ENCODE measurements at places on chromosomes 6 and 20.
A peak's percentile ranks its signal among the peaks of the same experiment; 100 is the strongest.

- DNase-seq: no peak
Measured at GRCh38 chr6:145544041-145544440, 191.3 kb downstream of the EPM2A start.

- no peak for DNase-seq
Measured at GRCh38 chr20:36818861-36819260, 45.3 kb upstream of the DSN1 start.

DNA sequence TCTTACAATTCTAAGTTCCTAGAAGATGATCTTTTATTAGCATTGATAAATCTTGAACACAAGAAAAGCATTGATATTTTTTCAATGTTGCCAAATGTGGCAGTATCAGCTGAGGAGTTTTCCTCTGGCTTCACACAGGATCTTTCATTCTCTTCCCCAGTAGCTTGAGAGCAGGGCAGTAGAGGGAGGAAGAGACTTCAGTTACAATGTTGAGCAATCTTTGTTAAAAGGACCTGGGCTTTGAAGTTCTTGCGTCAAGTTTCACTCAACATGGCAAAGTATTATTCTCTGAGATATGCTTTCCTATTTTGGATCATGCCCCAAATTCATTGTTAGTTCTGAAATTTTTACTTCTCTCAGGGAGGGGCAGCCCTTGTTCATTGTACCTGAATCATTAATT, 238.0 kb downstream of the COL12A1 start:
- DNase-seq: no peak

DNA sequence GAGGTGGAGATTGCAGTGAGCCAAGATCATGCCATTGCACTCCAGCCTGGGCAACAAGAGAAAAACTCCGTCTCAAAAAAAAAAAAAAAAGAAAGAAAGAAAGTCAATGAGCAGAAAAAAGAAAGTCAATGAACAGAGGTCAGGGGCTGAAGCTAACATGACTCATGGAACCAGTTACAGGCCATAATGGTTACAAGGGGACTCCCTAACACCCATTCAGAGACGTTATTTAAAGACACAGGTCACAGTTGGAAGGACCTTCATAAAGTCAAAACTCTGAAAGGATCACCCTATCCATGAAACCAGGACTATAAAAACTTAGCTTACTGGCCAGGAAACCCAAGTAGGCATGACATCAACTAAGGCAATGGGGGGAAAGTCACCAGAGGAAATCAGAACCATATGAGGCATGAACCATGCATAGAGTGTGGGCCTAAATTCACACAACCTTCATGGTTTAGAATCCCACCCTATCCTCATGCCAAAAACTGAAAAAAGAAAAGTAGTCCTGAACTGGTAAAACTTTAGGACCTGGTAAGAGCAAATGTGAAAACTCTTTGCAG, 18.2 kb downstream of the FBXL4 start:
- DNase-seq: no peak

DNA sequence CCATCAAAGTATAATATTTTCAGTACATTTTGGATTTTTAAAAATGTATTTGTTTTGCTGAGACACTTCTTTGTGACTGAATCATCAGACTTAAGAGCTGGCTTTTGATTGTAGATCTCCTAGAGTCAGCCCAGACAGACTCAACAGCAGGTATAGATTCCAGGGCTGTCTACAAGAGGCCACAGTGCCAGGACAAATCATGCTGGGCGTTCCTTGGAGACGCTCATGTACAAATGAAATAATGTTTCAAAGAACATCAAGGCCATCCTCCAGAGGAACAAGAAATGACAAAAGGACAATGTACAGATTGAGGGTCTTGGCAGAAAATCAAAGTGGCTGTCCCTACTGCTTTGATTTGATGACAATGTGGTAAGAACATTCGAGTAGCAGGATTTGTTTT, 369.3 kb downstream of the GRIK2 start:
- DNase-seq: no peak

DNA sequence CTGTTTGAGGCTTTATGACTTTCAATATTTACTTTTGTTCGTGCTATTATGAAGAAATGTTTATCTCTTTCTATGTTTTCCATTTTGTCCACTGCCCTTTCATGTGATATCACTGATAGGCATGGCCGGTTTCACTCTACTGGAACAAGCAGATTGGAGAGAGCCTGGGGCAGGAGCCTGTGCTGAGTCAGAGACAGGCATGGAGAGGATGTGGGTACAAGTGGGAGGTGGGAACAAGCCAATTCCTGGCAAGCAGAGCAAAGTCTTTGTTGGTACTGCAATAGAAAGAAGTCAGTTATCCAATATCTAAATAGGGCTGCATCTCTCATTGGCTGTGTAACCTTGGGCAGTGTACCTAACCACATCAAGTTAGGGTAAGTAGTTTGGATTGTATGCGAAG, 545.6 kb upstream of the MAP3K7 start:
- no peak for DNase-seq

- no peak for DNase-seq
Measured at GRCh38 chr6:5677219-5678000, 329.3 kb downstream of the NRN1 start.

GRCh38 chr6:7787731-7788130, 61.8 kb downstream of the BMP6 start:
- no peak for DNase-seq

DNA sequence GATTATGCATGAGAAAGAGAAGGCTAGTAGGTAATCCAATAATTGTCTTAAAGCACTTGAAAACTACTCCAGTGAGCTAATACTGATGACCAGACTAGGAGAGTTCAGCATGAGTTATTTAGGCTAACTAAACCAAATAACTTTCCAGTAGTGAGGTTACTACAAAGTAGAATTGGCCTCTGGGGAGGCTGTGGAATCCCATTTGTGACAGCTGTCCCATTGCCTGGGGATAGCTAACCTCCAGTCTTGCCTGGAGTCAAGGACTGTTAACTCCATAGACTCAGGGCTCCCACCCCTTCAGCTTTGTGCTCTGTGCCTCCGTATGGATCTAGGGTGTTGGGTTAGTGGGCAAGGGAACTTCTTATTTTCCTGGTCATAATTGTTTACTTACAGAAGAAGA, 51.0 kb downstream of the KCNQ5 start:
- no peak for DNase-seq

GRCh38 chr6:91281901-91282300, 695.0 kb upstream of the MAP3K7 start:
- DNase-seq: no peak

- peak; percentile 64 for DNase-seq
Measured at GRCh38 chr20:63639093-63639975, 12.4 kb upstream of the GMEB2 start.

DNA sequence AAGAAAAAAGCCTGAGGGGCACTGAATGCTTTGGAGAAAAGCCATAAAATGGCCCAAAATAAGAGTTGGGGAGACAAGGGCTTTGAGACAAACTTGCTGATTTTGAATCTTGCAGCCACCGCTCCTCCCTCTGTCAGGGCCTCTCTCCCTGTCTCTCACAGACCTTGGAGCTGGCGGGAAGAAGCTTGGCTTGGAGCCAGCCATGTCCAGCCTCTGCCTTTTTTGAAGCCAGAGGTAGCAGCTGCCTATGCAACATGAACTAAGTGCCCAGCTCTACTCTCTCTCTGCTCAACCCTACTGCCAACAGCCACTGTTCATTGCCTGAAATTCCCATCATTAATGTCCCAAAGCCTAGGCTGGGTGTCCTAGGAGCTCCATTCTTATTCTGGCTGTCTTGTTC, 63.7 kb upstream of the CTNNBL1 start:
- DNase-seq: no peak

DNA sequence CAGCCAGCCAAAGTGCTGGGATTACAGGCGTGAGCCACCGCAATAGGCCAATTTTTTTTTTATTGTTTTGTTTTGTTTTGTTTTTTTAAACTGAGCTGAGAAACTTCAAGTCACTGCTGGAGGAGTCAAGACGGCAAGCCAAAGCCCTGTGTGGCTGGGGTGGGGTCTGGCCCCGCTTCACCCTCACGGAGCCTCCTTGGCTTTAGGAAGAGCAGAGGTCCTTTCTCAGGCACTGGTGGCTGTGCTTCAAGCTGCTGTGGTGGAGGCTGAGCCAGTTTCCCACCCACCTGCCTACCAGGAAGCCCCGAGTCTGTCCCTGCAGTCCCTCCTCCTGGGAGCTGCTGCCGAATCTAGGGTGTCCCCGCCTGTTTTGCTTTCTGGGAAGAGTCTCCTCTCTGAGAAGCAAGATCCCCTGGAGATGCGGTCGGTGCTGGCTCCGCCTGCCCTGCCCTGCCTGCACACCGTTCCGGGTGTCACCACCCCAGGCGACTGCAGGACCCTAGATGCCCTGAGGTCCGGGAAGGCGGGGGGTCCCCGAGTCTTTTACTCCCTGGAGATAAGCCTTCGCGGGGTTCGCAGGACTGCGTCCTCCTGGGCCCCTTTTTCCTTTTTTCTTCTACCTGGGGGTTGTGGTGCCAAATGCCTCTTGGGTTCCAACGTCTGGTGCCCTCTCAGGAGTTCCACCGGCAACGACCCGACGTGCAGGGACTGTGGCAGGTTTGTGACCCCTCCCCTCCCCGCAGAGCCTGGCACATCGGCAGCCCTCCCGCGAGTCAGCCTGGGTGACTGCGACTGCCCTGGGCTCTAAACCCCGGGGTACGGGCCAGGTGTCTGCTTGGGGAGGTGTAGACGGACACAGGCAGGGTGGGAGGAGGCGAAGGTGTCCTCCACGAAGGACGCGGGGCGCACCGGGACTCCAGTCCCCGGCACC, 100.7 kb downstream of the TAF4 start:
- DNase-seq: no peak

DNA sequence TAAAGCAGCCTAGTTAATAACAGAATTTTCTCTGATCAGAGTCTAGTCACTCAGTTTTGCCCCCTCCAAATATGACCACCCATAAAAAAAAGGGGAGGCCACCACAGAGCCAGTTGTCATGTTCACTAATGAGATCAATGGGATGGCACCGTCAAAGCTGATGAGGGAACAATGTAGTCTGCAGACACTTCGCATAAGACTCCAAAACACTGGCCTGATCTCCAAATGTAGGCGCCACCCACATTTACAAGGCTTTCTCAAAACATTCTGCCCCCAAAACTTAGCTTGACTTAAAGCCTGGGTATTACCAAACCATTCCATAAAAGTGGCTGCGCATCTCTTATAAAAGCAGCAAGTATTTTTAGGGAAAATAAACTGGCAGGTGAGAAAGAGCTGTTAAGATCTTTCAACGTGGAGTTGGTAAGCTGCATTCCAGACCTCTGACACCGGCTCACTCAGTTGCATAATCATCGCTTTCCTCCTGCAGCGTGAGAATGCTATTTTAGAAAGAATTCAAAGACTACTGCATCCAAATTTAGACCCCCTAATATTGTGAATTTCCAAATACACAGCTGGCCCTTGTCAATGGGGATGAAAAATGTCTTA, 59.3 kb downstream of the TBC1D7 start:
- DNase-seq: no peak

GRCh38 chr6:143637691-143638090, 40.1 kb upstream of the PHACTR2 start:
- no peak for DNase-seq

DNA sequence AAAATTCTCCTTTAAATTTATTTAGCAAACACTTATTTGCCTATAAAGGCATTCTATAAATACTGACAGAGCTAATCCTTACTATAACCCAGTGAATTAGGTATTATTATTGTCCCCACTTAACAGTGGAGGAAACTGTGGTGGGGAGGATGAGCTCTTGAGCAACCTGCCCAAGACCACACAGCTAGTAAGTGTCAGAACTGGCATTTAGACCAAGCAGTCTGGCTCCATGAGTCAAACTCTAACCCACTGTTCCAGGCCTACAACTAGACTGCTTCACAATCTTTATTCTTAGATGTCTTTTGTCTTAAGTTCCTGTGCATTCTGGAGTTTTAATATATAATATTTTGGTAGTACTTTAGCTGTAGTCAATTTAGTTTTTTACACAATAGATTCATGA, 530.8 kb downstream of the BCKDHB start:
- DNase-seq: no peak

DNA sequence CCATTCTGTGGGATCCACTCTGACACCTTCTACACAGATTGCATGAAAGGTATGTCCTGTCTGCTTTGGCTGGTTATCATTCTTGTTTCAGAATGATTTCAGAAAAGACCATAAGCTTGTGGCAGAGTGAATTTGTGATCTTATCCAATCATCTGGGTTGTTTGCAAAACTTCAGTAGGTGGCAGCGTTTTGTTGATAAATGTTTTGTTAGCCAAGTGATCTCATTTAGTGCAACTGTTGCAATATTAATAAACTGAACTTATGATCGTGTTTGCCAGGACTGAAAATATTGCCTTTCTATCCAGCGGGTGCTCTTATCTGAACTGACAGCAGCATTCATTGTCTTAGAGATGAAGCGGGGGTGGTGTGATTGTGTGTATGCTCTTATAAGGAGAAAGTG, 613.2 kb upstream of the NOX3 start:
- DNase-seq: no peak

- no peak for DNase-seq
Measured at GRCh38 chr20:12869669-12870068, 139.1 kb upstream of the SPTLC3 start.

- DNase-seq: no peak
Measured at GRCh38 chr6:10422737-10423034, 7.8 kb upstream of the TFAP2A start.

DNA sequence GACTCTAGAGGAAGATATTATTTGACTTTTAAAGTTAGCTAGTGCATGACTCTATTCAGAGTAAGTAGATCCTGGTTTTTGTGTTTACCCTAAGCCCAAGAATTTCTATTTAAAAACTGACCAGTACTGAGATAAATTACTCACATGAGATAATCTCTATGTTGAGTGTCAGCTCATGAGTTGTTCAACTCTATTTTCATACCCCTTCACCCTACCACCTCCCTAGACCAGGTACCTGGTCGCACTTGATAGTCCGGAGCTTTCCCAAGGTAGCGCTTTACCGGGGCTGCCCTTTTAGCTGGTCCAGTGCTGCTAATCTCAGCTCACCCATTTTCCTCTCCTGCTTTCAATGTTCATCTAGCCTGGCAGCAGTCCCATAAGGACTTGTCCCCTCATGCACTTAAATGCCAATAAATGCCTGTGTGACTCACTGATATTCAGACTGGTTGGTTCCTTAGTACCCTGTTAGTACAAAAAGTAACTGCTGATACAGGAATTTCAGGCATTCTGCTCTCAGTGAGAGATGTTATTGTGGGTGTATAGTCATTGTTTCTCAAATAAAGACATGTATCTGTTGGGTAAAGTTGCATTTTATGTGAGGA, 503.9 kb downstream of the ADGRB3 start:
- no peak for DNase-seq

GRCh38 chr6:112934433-112935327, 587.5 kb downstream of the RFPL4B start:
- DNase-seq: no peak

All from activated T-cell treated with anti-CD3 and anti-CD28 coated beads for 48 hours (primary cell).